ENCODE measurements at places on chromosomes 4 and X. TPM values are rescaled to one million over a fixed set of nuclear protein-coding genes. Genes with fewer than 3 reads are reported as not detected.

- DNase-seq: no peak
These were observed 47.5 kb upstream of the TRIM2 start for GRCh38 chr4:153156721-153157120.

- no peak for DNase-seq
These were observed 367.3 kb downstream of the CHIC1 start for GRCh38 chrX:73930300-73930699.

GRCh38 chrX:40700640-40701342, 34.6 kb downstream of the MED14 start:
- no peak for DNase-seq

DNA sequence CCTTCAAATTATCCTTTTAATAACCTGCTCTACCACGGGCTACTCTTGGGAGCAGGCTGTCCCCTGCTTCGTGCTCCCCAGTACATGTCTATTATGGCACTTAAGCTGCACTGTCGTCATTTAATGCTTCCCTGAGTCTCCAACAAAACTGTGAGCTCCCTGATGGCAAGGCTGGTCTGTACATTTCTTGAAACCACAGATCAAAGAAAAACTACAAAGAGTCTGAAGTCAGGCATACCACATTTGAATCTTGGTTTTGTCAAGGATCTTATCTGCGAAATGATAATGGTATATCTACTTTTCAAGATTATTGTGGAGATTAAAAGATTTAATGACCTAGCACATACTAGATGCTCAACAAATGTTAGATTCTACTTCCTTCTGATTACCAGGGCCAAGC, 45.7 kb downstream of the MAML3 start:
- no peak for DNase-seq

GRCh38 chrX:17161991-17162390, 213.0 kb upstream of the NHS start:
- DNase-seq: no peak

- DNase-seq: no peak
These were observed 109.9 kb upstream of the FAM47C start for GRCh38 chrX:36898301-36898700.

DNA sequence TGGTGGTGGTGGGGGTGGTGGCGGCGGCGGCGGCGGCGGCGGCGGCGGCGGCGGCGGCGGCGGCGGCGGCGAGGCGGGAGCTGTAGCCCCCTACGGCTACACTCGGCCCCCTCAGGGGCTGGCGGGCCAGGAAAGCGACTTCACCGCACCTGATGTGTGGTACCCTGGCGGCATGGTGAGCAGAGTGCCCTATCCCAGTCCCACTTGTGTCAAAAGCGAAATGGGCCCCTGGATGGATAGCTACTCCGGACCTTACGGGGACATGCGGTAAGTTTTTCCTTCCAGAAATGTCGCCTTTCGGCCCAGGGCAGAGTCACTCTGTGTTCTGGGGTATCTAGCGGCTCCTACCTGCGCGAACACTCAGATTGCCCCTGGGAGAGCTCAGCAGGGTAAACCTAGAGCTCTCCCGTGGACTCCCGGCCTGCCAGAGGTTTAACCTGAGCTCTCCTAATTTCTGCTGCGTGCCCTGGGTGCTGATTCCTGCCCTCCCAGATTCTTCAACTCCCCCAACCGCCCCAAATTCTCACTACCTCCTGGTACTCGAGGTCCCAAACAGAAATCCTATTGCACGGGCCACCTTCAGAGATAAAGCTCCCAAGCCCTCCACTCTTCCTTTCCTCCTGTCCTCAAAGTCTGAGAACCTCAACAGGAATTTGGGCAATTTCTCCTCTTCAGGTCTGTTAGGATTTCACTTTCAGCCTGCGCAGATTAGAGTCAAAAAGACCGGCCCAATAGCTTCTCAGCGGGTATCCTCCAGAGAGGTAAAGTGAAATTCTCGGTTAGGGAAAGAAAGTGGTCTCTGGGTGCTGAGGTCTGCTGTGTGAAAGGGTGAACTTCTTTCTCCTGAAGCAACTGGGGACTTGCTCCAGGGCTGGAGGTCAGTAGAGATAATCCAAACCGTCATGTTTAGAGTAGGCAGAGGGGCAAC, 2.9 kb downstream of the AR start:
- DNase-seq: no peak

GRCh38 chr4:85402371-85402770, 72.6 kb upstream of the ARHGAP24 start:
- no peak for DNase-seq

GRCh38 chr4:138341739-138342415, 99.7 kb upstream of the SLC7A11 start:
- DNase-seq: no peak

- no peak for DNase-seq
These were observed 778.1 kb upstream of the GRID2 start for GRCh38 chr4:91525621-91526020.

- DNase-seq: no peak
These were observed 21.4 kb upstream of the PLAC1 start for GRCh38 chrX:134679644-134680043.

GRCh38 chrX:53831662-53832635, 145.4 kb upstream of the HUWE1 start:
- no peak for DNase-seq

DNA sequence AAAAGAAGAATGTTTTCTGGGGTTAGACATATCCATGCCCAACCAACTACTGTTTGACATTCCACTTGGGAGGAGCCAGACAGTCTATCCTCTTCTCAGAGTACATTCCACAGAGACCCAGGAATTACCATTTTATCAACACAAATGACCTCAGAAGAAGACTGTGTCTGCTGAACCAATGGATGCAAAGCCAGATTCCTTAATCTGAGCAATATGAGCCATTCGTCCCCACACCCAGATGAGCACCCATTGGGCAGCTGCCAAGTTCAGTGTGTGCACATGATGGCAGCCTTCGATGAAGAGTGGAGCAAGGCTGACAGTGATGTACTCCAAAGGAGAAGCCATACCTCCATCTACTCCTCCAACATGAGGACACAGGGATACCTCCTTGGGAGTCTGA, 111.3 kb downstream of the ZNF674 start:
- DNase-seq: no peak

ARHGAP6 gene
- 4.2 TPM for total RNA-seq

PNMA3 gene
- not detected for total RNA-seq

GUCY1B1 gene
- total RNA-seq: 13.2 TPM

HMX1 gene
- total RNA-seq: 3.5 TPM

HSFX3 gene
- not detected for total RNA-seq

REPS2 gene
- 0.65 TPM for total RNA-seq
